Mesothelial cell of epicardium (in vitro differentiated cells): ENCODE measurements at places on chromosomes 13 and 19.

DNA sequence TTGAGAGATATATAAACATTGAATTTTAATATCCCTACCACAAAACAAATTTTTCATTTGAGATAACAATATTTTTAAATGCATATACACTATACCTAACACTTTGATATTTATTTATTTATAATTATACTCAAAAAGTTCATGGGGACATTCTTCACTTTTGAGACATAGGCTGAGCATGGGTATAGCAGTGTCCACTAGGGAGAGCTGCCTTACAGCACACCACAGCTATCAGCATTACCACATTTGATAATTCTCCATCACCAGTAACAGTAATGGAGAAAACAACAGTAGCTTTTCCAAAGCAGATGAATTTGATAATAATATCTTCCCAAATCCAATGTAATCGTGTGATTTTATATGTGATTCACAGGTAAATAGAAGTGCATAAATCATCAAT is 626.1 kb downstream of the DACH1 start:
- H3K4me1 ChIP-seq, result peaks cover 21% of the 10 kb centered on the region
- H3K4me3 ChIP-seq, result no peak overlapping the region
- no peak overlapping the region for H3K27ac ChIP-seq
- H3K27me3 ChIP-seq, result no peaks in the 10 kb centered on the region
- H3K36me3 ChIP-seq, result no peaks in the 10 kb centered on the region
- no peak for DNase-seq

DNA sequence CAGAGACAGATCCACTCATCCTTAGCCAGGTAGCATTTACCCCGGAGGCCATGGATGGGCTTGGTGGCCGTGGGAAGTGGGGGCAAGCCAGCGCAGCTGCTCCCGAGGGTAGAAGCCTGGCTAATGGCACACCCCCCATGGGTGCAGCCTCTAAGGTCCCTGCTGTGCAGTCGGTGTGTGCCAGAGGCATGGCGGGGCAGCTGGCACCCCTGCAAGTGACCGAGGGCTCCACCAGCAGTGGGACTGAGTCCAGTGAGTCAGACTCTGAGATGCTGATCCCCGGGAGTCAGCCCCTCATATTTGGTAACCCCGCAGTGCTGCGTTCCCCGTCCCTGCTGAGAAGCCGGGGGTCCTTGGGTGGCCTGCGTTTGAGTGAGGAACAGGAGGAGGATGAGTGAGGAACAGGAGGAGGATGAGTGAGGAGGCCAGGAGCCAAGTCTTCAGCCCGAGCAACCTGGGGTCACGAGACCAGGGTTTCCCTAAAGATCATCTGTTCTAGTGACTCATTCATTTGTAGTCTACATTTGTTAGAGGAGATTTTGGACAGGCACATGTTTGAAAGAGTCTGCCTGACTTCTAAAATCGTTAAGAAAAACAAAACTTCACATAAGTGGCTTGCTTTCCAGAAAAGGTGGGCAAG is 180.7 kb downstream of the STK24 start:
- H3K4me1 ChIP-seq, result peaks cover 32% of the 10 kb centered on the region
- no peak overlapping the region for H3K4me3 ChIP-seq
- H3K27me3 ChIP-seq, result no peaks in the 10 kb centered on the region
- H3K36me3 ChIP-seq, result peaks cover 21% of the 10 kb centered on the region
- DNase-seq, result no peak

GRCh38 chr19:40726279-40726678 is 9.4 kb downstream of the ITPKC start:
- H3K36me3 ChIP-seq, result peaks cover 47% of the 10 kb centered on the region
- no peak overlapping the region for H3K4me3 ChIP-seq
- H3K27ac ChIP-seq, result no peak overlapping the region
- H3K27me3 ChIP-seq, result no peaks in the 10 kb centered on the region
- H3K4me1 ChIP-seq, result peaks cover 8% of the 10 kb centered on the region
- no peak for DNase-seq

DNA sequence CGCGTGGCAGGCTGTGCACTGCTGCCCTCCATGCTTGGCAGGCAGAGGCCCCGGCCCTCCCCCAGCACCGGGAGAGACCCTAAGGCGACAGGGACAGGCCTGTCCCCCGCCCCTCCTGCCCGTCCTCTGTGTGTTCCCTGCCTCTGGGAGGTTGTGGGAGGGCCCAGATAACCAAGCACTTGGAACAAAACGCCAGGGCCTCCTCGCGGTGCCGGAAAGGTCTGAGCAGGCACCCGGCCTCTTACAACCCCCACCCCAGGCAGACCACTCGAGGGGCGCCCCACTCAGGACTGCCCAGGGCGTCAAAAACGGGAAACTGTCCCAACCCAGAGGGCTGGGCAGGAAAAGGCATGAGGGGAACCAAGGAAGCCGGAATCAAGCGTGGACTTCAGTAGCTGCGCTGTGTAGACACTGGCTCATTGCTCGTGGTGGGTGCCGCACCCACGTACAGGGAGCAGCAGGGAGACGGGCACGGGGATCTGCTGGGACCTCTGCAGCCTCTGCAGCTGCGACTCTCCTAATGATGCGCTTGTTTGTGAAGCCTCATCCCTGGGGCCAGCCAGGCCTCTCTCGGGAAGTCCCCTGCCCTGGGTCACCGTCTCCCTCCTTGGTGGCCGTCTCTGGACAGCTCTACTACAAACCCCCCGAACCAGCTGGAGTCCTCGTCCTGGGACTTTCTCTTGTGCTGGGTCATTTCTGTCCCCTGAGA is 20.0 kb downstream of the GNA11 start:
- no peak for DNase-seq
- H3K36me3 ChIP-seq, result peaks cover 5% of the 10 kb centered on the region
- H3K27me3 ChIP-seq, result no peaks in the 10 kb centered on the region
- no peaks in the 10 kb centered on the region for H3K4me1 ChIP-seq
- H3K27ac ChIP-seq, result no peak overlapping the region

DNA sequence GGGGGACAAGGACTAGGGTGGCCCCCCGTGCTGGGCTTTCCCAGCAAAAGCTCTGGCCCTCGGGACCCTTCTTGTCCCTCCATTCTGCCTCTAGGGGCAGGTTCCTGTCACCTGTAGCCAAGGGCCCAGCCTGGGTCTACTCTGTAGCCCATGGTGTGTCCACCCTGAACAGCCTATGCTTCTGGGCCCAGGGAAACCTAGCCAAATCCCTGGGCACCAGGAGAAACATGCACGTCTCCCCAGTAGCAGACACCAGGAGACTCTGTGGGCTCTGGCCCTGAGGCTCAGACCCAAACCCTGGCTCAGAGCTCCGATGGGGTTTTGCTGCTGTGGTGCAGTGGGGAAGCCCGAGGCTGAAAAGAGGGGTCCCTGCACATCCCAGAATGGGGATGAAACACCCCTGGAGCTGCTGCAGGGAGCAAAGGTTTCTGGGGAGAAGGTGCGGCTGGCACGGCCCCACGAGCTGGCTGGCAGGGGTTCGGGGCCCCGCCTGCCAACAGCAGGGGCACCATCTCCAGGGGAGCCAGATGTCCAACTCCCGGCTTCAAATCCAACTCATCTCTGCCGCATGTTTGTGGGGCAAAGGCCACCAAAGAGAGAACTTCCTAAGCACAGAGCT is 18.2 kb downstream of the CEBPG start:
- H3K36me3 ChIP-seq, result no peaks in the 10 kb centered on the region
- no peaks in the 10 kb centered on the region for H3K27me3 ChIP-seq
- no peak overlapping the region for H3K4me3 ChIP-seq
- H3K4me1 ChIP-seq, result peaks cover 7% of the 10 kb centered on the region
- DNase-seq, result no peak

- no peak overlapping the region for H3K27ac ChIP-seq
- DNase-seq, result no peak
- H3K36me3 ChIP-seq, result peaks cover 2% of the 10 kb centered on the region
Observed at GRCh38 chr13:23921451-23921888, 24.2 kb upstream of the C1QTNF9B start.

DNA sequence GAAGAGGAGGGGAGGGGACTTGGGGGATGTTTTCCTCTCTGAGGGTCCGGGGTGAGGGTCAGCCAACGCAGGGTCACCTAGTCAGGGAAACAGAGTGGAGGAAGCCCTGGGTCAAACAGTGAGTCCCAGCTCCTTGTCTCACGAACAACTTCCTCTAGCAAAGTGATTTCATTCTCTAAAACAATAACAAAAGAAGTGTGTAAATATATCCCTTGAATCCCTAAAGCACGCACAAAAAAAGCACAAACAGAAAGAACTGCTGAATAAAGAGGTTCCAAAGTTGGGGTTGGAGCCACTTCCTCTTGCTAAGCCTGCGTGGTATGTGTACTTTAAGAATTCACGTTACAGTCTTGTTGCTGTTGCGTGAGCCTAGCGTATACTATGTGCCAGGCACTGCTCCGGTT is 1.5 kb upstream of the C5AR2 start:
- H3K36me3 ChIP-seq, result no peaks in the 10 kb centered on the region
- no peak for DNase-seq
- no peak overlapping the region for H3K4me3 ChIP-seq
- H3K27ac ChIP-seq, result no peak overlapping the region
- peaks cover 9% of the 10 kb centered on the region for H3K27me3 ChIP-seq
- no peaks in the 10 kb centered on the region for H3K4me1 ChIP-seq

DNA sequence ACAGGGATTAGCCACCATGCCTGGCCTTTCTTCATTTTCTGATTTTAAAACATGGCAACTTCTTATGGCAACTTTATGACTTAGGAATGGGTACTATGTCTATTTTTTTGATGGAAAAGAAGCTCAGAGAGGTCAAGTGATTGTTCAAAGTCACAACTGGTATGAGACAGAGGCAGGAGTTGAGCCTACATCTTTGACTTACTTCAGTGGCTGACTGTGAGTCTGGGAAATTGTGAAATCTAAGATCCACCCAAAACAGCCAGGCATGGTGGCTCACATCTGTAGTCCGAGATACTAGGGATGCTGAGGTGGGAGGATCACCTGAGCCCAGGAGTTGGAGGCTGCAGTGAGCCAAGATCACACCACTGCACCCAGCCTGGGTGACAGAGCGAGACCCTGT is 2.4 kb upstream of the ACTL9 start:
- peaks cover 1% of the 10 kb centered on the region for H3K27me3 ChIP-seq
- no peaks in the 10 kb centered on the region for H3K36me3 ChIP-seq
- no peak overlapping the region for H3K27ac ChIP-seq
- H3K4me1 ChIP-seq, result no peaks in the 10 kb centered on the region

DNA sequence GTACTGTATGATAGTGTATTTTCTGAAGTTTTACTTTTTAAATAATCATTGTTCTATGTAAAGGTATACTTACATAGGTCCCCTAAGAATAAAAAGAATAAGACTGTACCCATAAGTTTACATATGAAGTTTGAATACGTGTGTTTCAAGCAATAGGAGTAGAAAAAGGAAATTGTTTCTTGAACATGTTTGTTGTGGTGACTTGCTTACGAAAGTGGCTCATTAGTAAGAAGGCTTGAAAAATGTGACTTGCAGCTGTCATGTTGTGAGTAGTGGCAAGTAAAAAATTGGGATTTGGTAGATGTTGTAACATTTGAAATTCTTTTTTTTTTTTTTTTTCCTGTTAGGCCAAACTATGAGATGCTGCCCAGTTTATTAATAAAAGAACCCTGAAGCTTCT is 203.3 kb downstream of the LMO7 start:
- no peak for DNase-seq
- H3K4me1 ChIP-seq, result no peaks in the 10 kb centered on the region
- H3K4me3 ChIP-seq, result no peak overlapping the region
- H3K36me3 ChIP-seq, result peaks cover 40% of the 10 kb centered on the region
- no peaks in the 10 kb centered on the region for H3K27me3 ChIP-seq

GRCh38 chr19:52943884-52944643 is 18.6 kb downstream of the ZNF816 start:
- H3K27ac ChIP-seq, result peak overlapping the region; percentile 95
- H3K4me3 ChIP-seq, result peak overlapping the region; percentile 36
- peaks cover 40% of the 10 kb centered on the region for H3K4me1 ChIP-seq
- H3K36me3 ChIP-seq, result peaks cover 15% of the 10 kb centered on the region
- no peaks in the 10 kb centered on the region for H3K27me3 ChIP-seq

GRCh38 chr13:64680739-64681138 is 2549.4 kb downstream of the PCDH9 start:
- peaks cover 9% of the 10 kb centered on the region for H3K36me3 ChIP-seq
- no peak overlapping the region for H3K27ac ChIP-seq
- H3K27me3 ChIP-seq, result no peaks in the 10 kb centered on the region
- H3K4me3 ChIP-seq, result no peak overlapping the region

DNA sequence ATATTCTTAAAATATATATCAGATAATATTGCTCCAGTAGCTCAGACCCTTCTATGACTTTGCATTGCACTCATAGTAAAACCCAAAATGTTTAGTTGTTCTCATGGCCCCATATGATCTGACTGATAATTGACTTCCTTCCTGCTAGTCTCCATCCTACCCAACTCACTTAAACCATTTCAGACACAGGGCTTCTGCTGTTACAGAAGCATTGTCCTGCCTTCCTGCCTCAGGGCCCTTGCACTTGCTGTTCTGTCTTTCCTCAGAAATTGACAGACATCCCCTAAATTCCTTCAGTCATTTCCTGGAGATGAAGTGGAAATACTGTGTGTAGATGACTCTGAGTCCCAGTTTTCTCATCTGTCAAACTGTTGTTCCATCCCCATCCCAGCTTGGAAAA is 19.7 kb downstream of the FBXL12 start:
- no peak overlapping the region for H3K27ac ChIP-seq
- H3K27me3 ChIP-seq, result no peaks in the 10 kb centered on the region
- peaks cover 4% of the 10 kb centered on the region for H3K4me1 ChIP-seq
- peaks cover 6% of the 10 kb centered on the region for H3K36me3 ChIP-seq
- H3K4me3 ChIP-seq, result no peak overlapping the region
- no peak for DNase-seq

DNA sequence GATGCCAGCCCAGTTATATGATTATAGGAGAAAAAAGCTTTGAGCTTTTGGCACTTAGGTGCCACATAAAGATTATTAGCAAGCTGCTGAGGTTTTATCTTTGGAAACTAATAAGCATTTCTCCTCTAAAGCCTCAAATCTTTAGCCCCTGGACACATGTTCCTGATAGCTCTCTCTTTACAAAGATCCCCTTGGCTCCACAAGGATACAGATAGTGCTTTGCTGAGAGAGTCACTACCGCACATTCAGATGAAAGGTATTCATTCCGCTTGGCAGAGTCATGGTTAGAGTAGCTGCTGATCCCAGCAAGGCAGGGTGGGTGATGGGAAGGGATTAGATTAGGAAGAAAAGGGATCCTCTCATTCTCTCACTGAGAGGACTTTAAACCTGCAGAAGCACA is 28.2 kb upstream of the PSG7 start:
- H3K4me3 ChIP-seq, result no peak overlapping the region
- no peaks in the 10 kb centered on the region for H3K36me3 ChIP-seq
- no peaks in the 10 kb centered on the region for H3K4me1 ChIP-seq
- DNase-seq, result no peak

GRCh38 chr19:19487077-19487949 is 28.0 kb downstream of the TSSK6 start:
- H3K27me3 ChIP-seq, result no peaks in the 10 kb centered on the region
- DNase-seq, result no peak
- no peak overlapping the region for H3K4me3 ChIP-seq

DNA sequence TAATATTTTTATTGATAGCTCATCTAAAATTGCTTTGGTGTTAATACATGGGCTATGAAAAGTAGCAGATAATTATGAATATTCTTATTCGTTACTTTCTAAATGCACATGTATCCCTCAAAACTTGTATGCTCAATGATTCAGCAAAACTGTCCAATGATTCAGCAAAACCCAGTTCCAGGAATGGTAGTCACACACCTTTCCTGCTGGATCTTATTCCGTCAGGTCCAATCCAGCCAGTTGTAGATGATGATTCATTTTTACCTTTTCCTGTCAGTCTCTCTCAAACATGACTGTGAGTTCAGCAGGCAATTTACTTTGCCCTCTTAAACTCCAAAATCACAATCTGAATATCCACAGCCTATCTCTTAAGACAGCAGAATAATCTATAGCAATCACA is 1082.6 kb downstream of the EFNB2 start:
- H3K27me3 ChIP-seq, result no peaks in the 10 kb centered on the region
- no peak for DNase-seq
- H3K4me3 ChIP-seq, result no peak overlapping the region
- H3K4me1 ChIP-seq, result no peaks in the 10 kb centered on the region
- H3K27ac ChIP-seq, result no peak overlapping the region
